NCI-H1436 treated with DMSO at 0.1 percent for 48 hours (cell line): ENCODE measurements at places on chromosomes 1 and 21.

DNA sequence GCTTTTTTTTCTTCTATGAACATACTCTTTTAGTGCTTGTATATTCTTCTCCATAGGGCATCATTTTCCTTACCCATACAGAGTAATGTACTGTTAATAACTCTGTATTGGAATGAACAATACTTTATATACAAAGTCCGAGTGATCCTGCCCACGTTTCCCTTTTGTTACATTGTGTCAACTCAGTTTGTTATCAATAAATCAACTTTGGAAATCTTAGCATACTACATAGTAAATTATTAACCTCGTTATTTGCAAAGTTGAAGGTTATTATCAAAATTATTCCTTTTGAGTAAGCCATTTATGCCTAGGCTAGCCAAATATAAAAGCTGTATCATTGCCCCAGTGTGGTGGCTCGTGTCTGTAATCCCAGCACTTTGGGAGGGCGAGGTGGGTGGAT lies 937.4 kb upstream of the TMPRSS15 start:
- no peak for DNase-seq

- no peak for DNase-seq
These were observed 836 bp downstream of the OLFML3 start for GRCh38 chr1:113980110-113980509.

- DNase-seq: no peak
These were observed 6.6 kb upstream of the DOP1B start for GRCh38 chr21:36149788-36150711.

DNA sequence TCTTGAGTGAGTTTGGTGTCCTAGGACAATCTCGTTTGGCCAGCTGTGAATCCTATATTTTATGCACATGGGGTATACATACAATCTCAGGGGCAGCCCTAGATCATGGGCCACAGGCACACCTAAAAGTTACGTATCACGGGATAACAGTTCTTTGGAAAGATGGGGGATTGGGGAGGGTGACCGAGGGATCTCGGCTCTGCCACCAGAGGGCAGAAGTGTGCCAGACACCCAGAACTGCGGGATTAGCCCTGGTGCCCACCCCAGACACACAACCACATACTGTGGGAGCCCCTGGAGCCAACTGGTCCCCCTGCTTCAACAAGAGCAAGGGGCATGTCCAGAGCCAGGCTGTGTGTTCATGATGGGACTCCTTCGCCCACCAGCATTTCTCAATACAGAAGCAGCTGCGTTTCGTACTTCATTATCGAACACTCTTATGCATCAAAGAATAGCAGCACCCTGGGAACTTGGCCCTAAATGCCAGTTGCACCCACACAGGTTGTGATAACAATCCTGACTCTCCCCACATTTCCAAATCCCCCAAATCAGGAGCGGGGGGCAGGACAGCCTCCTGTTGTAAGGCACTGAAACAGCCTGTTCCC lies 37.4 kb downstream of the TMCO4 start:
- no peak for DNase-seq

DNA sequence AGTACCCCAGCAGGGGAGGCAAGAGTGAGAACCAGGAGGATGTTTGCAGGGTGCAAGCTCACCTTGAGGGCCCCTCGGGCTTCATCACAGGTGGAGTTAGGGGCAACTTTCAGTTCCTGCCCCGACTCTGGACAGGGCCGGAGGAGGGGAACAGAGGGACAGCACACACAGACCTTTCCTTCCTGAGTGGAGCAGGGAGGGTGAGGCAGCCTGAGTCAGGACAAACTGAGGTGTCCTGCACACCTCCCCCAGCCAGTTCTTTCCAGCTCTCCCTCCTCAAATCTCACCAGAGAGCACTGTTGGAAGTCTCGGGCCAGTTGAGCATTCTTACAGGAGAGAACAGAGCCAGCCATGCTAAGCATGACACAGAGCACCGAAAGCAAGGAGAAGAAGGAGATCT lies 1.5 kb downstream of the ENTREP3 start:
- no peak for DNase-seq

- no peak for DNase-seq
These were observed 39.2 kb downstream of the PROX1 start for GRCh38 chr1:214026985-214027384.

DNA sequence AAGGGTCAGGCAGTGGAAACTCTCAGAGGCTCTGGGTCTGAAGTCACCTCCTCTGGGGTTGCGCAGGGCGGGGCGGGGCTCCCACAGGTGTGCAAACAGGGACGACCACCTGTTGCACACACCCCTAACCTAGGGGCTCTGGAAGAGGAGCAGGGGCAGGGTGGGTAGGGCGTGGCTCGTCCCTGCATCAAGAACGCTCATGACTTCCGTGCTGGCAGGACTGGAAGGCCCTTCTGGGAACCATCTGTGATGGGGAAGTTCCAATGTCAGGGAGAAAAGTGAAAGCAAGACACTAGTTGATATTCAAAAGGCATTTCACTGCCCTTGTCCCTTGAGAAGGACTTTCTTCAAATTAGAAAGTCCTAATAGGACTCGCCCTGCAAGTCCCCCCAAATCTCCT lies 22.1 kb upstream of the CLSTN1 start:
- no peak for DNase-seq

DNA sequence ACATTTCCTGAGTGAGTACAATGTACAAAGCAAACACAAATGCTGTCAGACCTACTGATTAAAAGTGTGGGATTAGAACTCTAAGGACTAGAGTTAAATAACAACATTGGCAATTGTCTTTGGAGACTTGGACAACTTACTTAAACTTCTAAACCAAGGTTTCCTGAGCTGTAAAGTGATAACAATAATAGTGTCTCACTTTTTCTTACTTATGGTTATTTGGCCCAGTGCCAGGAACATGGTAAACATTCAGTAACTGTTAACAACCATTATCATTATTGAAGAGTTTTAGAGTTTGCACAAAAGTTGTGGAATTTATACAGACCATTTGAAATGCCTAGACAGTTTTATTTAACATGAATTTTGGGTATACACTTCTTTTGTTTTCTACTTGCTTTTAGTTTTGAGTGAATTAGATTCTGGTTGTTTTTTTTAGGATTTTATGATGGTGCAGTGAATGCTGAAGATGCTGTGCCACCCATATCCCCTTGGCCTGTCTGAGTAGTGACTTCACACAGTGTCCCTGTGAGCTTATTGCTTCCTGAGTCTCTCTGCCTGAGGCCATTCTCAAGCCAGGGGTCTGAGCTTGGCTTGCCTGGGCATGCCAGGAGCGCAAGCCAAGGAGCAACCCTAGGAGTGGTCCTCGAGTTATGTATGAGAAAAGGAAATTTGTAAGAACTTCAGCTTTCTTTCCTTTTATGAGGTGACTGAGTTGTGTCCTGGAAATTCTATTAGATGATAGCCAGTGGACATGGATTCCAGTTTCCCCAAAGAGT lies 932.8 kb downstream of the TTLL7 start:
- no peak for DNase-seq

DNA sequence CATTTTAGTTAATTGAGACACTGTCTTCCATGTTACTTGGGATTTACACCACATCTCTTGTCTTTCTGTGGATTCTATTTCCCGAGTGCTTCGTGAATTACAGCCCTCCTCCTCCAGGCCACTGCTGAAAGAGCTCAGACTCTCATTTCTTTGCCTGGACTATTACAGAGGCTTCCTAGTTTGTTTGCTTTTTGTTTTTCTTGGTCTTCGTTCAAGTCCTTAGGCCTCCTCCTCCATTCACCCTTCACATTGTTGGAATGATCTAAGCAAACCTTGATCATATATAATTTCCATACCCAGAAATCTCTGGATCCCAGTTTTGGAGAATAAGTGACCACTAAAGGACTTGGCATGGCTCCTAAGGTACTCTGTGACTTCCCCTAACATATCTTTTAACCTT lies 94.1 kb downstream of the CNIH3 start:
- DNase-seq: no peak

- no peak for DNase-seq
These were observed 47.4 kb upstream of the OSBPL9 start for GRCh38 chr1:51569284-51570062.

DNA sequence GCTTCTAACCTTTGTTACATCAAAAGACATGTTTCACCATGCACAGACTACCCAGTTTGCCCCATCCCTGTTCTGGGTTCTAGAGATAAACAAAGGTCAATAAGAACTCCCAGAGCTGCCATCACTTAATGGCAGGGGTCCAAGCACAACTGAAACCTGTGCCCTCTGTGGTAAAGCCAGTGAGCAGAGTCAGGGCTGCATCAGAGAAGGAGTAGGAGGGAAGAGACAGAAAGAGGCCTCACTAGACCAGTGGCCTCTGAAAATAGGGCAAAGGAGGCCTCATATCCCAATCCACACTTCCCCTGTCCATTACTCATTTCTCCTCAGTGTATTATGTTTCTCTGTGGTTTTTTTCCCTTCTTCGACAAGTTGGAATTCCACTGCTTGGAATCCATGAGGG lies 10.2 kb downstream of the ATP1A2 start:
- no peak for DNase-seq

DNA sequence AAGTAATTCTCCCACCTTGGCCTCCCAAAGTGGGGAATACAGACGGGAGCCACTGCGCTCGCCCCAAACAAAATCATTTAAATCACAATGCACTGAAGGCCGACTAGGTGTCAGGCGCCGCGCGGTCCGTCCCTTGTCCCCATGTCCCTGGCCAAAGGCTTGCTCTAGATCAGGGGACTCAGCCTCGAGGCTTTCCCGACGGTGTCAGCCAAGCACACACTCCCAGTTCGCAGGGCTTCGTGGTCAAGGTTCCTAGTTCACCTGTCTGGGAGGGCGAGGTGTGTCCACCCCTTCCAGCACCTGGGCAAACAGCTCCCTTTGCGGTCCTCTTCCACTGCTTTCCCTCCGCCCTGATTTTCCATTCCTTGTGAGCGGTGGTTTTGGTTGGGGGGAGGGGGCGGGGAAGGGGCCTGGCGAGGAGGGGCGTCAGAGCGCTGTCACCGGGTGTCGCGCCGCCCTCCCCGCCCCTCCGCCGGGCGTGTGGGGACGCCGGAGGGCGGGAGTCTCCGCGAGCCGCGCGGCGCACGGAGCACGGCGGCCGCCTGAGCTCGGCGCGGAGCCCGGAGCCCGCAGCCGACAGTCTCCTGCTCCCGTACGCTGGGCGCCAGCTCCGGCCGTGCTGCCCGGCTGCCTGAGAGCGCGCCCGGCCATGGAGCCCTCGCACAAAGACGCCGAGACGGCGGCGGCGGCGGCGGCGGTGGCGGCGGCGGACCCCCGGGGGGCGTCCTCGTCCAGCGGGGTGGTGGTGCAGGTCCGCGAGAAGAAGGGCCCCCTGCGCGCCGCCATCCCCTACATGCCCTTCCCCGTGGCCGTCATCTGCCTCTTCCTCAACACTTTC lies at the start of gene STUM:
Gene STUM (plus strand): TSS at position 509 of the 838 bp plus-strand sequence. CDS start 141 bp downstream, at position 650.
- no peak for DNase-seq

- no peak for DNase-seq
These were observed 1.1 kb downstream of the AKT3 start for GRCh38 chr1:243848858-243849420.

GRCh38 chr1:117568999-117569398 lies 36.8 kb upstream of the TENT5C start:
- DNase-seq: no peak

GRCh38 chr21:38503583-38503982 lies 5.3 kb upstream of the ERG start:
- DNase-seq: no peak

- no peak for DNase-seq
These were observed 12.0 kb downstream of the PPFIA4 start for GRCh38 chr1:203038217-203038741.

DNA sequence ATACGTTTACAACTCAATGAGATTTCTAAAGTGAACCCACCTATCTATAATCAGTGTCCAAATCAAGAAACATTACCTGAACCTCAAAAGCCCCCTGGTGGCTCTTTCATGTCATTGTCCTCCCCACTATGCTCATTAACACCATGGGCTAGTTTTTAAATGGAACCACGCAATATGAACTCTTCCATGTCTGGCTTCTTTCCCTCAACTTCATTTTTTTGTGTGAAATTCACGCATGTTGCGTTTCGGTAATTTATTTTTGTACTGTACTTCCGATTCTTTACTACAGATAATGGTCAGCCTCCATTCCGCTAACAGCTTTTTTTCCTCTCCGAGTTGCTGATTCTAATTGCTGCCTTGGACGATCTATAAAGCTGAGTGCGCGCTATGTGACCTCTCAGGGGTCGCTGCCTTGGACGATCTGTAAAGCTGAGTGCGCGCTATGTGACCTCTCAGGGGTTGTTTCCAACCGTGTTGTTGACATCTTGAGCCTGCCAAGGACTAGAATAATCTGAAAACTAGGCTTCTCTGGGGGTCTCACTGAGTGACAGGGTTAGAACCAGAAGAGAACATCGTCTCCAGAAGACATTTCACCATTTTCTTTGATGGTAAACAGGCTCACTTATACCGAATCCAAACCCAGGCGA lies 1.1 kb upstream of the CACYBP start:
- DNase-seq: peak; percentile 46

- DNase-seq: peak; percentile 48
These were observed at the start of gene C1orf21 for GRCh38 chr1:184386312-184387068. Gene C1orf21 (plus strand): TSS chr1:184387029. CDS start chr1:184477510, 90,481 bp downstream.

GRCh38 chr1:87588495-87588894 lies 259.8 kb downstream of the LMO4 start:
- no peak for DNase-seq

- DNase-seq: no peak
These were observed 97.7 kb downstream of the TMEM53 start for GRCh38 chr1:44576456-44577150.

DNA sequence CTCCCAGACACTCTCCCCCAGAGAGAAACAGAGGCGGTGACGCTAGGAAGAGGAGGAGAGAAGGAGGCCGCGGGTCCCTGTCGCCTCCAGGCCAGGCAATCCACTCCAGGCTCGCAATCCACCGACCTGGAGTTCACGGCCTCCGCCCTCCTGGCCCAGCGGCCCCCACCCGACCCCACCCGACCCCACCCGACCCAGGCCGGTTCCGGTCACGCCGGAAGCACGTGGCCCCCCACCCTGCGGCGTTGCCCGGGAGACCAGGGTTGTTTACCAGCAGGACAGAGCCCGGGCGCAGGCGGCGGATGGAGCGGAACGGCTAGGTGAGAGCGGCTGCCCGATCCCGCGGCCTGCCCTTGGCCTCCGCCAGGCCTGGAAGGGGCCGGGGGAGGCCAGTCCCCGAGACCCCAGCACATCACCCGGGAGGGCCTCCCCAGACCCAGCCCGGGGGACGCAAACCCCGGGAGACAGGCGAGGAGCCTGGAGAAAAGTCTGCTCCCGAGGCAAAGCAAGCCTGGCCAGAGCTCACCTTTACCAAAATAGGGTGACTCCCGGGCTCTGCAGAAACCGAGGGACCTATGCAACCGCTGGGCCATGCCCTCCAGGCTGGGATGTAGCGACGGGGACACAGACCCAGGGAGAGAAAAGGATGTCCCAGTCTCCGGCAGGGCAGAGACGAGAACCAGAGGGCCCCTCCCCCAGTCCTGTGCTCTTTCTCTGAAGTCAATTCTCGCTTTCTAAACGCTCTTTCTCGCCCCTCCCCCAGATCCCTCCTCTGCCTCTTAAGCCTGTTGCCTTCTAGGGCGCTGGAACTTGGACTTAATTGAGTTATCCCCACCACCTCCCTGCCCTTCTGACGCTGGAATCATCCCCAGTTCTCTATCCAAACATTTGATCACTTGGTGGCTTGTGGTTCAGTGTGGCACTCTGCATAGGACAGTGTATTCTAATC lies at the start of the genes PLA2G2C and UBXN10:
Gene PLA2G2C (minus strand): TSS at position 685 of the 949 bp plus-strand sequence. CDS start 9,155 bp downstream, outside the sequence.
Gene UBXN10 (plus strand): TSS at position 263 of the 949 bp plus-strand sequence. CDS start 4,466 bp downstream, outside the sequence.
- DNase-seq: no peak
